Activated CD4-positive, alpha-beta T cell treated with anti-CD3 and anti-CD28 coated beads for 24 hours (primary cell): ENCODE measurements at places on chromosomes 16 and 17.

- no peak for DNase-seq
Observed at GRCh38 chr17:16906680-16907079, 65.2 kb downstream of the TNFRSF13B start.

GRCh38 chr16:66289051-66289680 is 77.3 kb upstream of the CDH5 start:
- DNase-seq, result no peak

DNA sequence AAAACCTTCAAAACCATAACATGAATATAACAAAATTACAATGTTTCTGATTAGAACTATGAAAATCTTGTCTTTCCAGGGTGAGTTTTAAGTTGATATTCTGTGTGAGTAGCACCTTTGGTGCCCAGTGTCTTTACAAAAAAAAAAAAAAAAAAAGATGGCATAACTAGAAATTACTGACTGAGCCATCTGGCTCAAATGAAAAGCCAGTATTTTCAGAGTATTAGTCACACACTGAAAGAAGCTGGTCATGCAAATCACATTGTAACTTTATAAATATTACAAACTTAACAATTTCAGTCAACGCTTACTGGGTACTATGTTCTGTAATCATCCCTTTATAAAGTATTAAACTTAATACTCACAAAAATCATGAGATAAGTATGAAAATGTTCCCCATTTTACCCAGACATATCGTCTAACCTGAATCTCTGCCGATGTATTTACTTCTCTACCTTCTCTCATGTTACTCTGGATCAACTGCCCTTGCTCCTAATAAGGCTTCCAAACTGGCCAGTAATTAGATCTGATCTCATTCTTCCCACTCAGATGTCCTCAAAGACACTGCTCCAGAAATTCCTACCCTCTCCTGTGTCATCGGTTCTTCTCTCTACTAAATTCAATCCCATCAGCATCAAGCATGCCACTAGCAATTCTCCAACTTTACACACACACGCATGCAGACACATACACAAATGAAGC is 25.4 kb downstream of the UBE2G1 start:
- DNase-seq, result no peak

DNA sequence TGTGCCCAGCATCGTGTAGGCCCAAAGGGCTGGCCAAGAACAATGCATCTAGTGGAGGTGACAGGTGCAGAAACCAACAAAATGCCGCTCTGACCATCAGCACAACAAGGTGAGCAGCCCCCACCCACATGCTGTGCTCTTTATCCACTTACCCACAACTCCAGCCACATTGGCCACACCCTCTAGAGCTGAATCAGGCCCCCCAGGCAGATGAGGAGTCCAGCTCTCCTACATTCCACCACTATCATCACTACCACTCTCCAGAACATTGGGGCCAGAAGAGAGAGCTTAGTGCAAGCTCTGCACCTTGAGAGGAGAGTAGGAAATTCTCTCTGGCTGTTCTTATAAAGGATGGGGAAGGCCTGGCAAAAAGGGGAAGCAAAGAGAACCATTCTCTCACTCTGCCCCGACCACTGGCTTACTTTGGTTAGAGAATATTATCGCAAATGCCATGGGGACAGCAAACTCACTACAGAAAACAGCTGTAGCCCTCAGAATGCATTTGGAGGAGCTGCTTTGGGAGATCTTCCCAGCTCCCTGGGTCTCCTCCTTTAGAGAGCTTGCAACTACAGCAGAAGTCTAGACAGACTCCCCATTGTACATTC is 75.0 kb downstream of the TMEM132E start:
- DNase-seq, result no peak

- no peak for DNase-seq
Observed at GRCh38 chr17:8831234-8831849, 32.2 kb upstream of the MFSD6L start.

GRCh38 chr16:75138636-75139035 is 9.7 kb upstream of the ZFP1 start:
- no peak for DNase-seq

DNA sequence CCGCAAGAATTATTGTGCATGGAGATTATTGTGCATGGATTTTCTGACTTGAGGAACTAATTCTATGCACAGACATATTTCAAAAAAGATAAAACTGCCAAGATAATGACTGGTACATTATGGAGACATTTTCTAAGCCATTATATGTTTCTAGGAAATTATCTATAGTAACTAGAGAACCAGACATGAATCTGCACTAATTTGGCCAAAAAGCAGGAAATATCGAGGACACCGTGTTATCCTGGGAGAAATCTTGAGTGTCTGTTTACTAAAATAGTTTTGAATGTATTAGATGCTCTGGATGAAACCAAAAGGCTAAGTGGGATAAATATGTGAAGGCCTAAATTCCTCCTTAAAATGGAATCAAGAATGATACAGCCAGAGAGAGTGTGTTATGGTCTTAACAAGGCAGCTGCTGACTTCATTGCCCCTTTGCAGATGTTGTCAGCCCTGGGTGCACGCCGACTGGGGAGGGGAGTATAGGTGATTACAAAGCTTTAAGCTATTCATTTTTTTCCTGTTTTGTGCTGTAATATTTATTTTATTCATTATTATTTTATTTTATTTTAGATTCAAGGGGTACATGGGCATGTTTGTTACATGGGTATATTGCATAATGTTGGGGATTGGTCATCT is 226.7 kb downstream of the UTP18 start:
- no peak for DNase-seq

DNA sequence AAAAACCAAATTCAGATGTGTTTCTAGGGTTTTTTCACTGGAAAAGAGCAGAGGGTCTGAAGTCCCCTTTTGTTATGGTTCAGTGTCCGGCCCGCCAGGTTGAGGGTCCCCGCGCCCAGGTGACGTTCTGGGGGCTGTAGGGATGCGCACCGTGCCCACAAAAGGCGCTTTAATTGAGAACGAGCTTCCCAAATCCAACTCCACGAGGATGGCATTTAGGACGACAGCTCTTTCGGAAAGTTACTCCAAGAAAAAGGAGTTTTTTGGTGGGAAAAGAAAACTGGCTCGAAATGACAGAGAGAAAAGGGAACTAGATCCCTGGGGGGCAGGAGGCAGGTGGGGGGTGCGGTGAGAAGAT is 15.9 kb upstream of the ZFHX3 start:
- no peak for DNase-seq

GRCh38 chr17:38451840-38452529 is 23.7 kb downstream of the ARHGAP23 start:
- no peak for DNase-seq

- DNase-seq, result no peak
Observed at GRCh38 chr17:45382226-45382625, 50.4 kb downstream of the ARHGAP27 start.

- DNase-seq, result peak; percentile 22
Observed at GRCh38 chr17:39238311-39238972, 12.7 kb upstream of the STAC2 start.

GRCh38 chr16:55944377-55944802 is 69.2 kb upstream of the CES5A start:
- DNase-seq, result peak; percentile 24

- DNase-seq, result no peak
Observed at GRCh38 chr17:50477976-50478375, 684 bp upstream of the RSAD1 start.

DNA sequence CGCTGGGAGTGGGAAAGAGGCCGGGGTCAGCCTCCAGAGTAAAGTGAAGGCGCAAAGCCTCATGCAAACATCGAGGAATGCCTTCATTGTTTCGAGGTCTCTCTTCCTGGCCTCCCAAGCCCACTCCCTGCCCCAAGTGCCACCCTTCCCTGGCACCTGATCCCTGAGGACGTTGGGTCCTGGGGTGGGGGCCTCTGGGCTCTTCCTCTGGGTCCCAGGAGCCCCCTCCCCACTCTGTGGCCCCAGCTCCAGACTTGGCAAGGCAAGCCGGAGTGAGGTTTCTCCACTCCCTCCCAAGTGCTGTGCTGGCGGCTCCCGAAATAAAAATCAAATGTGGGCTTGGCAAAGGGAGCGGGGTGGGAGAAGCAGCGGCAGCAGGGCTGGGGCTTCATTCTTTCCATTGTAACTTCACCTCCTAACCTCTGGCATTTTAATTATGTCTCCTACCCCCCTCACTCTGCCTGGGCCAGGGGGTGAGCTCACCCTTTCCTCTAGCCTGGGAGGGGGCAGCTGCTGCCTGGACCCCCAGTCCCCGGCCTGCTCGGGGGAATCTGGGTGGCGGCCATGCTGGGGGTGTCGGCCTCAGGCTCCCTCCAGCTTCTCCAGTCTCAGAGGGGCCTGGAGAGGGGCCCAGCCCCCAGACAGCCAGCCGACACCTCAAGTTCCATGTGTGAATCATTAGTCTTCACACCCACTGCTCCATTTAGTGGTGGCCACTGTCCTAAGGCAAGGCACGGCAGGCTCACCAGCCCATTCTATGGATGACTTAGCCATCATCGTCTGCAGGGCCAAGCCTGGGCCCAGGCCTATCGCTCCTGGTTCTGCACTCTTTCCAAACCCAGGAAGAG is 14.6 kb upstream of the TMEM92 start:
- no peak for DNase-seq

GRCh38 chr16:72788269-72788809 is 259.6 kb downstream of the ZFHX3 start:
- no peak for DNase-seq

- no peak for DNase-seq
Observed at GRCh38 chr17:74218436-74218835, 5.1 kb downstream of the TTYH2 start.

GRCh38 chr16:72569677-72570076 is 397.7 kb upstream of the PMFBP1 start:
- DNase-seq, result no peak

DNA sequence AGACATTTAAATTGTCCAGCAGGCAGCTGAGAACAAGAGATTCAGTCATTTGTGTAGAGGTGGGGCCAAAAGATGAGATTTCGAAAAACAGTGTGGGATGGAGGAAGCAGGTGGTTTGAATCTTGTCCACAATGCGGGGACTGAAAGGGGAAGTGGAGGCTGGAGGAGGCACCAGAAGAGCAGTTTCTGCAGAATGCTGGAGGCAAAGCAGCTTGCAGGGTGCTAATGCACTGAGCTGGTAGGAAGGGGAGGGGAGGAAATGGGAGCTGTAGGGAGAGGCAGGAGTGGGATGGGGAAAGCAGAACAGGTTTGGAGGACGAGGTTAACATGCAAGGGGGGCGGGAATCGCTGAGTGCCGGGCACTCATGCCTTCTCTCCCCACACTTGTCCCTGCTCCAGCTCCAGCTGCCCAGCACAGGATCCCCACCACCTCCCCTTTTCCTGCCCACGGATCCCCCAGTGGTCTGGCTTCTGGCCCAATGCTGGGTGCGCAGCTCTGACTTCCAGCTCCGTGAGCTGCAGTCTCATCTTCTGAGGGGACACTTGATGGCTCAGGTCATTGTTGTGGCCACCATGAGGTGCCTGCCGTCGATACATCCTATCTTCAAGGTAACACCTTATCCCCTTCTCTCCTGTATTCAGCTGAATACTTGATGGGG is 9.4 kb downstream of the C17orf100 start:
- no peak for DNase-seq
